ENCODE measurements at places on chromosomes 13 and 19. TPM values are rescaled to one million over a fixed set of nuclear protein-coding genes. Genes with fewer than 3 reads are reported as not detected.

The MAMSTR gene
- polyA plus RNA-seq: 0.45 TPM

The EBI3 gene
- polyA plus RNA-seq: 24.2 TPM

The PLIN5 gene
- not detected for polyA plus RNA-seq

The IL27RA gene
- polyA plus RNA-seq: 58.3 TPM

The SMAD9 gene
- polyA plus RNA-seq: 0.04 TPM

The CRLF1 gene
- polyA plus RNA-seq: 0.38 TPM

The WDR88 gene
- polyA plus RNA-seq: 0.13 TPM

The FUT2 gene
- polyA plus RNA-seq: not detected

The ZIC2 gene
- not detected for polyA plus RNA-seq

The DZIP1 gene
- polyA plus RNA-seq: not detected

The ZNF677 gene
- polyA plus RNA-seq: 8.7 TPM

The ZNF93 gene
- 11.2 TPM for polyA plus RNA-seq

Measured in IgD-negative memory B cell (primary cell).